Body of pancreas (tissue), 4 donors: ENCODE measurements at places on chromosomes 7 and 10. TPM values are rescaled to one million over a fixed set of nuclear protein-coding genes. Genes with fewer than 3 reads are reported as not detected.
A peak's percentile ranks its signal among the peaks of the same experiment; 100 is the strongest.

- no peak for DNase-seq
These were observed 35.3 kb upstream of the DUSP5 start for GRCh38 chr10:110462166-110463095.

DNA sequence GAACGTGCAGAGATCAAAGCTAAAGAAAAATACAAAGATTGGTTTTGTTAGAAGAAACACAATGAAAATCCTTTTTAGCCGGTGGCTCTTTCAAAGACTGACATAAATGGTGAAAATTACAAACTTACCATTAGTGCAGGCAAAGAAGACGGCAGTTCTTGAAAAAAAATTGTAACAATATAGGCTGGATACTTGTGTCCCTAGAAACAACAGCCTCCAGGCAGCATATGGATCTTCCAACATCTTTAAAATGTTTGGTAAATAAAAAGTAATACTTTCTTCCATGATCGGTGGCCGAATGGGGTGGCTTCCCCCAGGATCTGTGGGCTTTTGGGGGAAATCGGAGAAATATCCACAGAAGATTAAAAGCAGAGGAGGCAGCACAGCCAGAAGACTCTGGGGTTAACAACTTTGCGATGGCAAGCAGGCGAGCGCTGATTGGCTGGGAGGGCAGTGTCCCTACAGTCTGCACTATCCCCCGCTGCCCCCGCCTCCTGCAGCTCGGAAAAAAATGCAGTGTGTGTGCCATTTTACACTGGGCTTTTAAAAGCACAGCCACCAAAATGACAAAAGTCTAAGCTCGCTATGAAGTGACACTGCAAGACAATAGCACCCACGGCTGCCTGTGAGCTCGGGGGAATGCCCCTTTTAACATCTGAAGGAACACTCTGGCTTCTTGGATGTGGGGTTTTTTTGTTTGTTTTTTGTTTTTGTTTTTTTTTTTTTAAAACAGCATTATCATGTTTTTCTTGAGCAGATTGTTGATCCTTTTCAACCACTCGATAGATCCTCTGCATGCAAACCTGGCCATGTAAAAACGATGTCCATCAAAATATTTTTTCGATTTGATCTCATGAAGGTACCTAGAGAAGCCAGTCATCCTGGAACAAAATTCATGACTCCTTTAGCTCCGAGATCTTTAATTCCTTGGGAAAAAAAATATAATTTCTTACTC is 31.7 kb upstream of the EPC1 start:
- peak; percentile 94 for DNase-seq

GRCh38 chr7:36286226-36286625 is 103.4 kb upstream of the ANLN start:
- no peak for DNase-seq

DNA sequence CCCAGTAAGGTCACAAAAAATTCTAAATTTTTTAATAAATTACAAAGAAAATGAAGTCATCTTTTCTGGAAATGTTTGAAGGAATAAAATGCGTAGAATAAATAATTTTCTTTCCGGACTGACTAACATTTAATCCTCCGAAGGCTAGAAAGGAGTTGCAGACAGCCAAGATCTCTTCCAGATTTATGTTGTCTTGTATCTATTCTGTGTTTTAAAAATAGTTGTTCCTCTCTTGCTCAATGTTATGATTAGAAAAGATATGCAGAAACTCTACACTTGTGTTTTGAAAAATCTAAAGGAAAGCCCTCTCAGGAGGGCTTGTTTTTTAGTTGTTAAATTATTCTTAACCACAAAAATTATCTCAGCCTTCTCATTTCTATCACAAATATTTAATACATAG is 70.7 kb downstream of the MACC1 start:
- DNase-seq = no peak

- no peak for DNase-seq
These were observed 80.1 kb downstream of the SEC61G start for GRCh38 chr7:54678763-54679489.

DNA sequence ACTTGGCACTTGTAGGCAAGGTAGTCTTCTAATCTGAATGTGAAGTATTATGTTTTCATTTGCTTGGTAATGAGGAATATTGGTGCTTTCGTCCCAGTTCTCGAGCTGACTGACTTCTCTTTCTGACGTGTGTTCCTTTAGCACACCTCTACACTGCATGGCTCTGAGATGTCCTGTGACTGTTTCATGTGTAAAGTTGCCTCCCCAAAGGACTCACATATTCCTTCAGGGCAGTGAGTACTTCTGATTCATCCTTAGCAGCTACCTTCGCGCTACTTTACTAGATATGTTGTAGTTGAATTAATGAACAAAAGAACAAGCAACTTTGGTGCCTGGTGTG is 113.7 kb downstream of the EGFR start:
- DNase-seq = no peak

DNA sequence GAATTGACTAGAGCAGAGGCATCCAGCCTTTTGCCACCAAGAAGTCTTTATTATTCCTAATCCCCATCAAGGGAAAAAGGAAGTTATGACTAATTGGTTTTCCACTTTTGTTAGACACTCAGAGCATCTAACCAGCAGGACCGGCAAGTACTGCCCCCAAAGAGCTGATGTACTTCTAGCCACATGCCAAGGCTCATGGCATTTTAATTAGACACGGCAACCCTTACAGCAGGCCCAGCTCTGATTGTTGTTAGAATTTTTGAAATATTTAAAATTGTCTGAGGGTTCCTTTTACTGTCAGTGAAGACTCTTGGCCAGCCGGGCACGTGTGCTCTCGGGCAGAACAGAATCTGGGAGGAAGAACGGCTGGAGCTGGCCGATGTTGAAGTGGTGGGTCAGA is 114.8 kb downstream of the SPAG6 start:
- no peak for DNase-seq

GRCh38 chr10:3792710-3793219 is 7.8 kb upstream of the KLF6 start:
- DNase-seq = no peak

DNA sequence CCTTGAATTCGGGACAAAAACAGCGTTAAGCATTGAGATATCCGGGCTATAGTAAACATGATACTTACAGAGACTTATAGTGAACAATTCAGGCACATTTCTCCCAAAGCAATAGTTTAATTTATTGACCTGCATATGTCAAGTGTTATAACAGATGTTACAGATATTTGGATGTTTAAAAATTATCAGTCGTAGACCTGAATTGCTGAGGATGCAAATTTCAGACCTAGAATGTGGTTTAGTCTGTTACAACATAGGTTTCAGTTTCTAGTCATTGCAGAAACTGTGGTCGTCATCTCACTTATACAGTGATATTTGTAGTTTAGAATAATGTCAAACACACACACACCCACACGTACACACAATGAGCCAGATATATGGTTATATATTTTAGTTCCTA is 85.2 kb downstream of the VTI1A start:
- DNase-seq = no peak

- DNase-seq = no peak
These were observed 114.7 kb downstream of the CD36 start for GRCh38 chr7:80752954-80753690.

DNA sequence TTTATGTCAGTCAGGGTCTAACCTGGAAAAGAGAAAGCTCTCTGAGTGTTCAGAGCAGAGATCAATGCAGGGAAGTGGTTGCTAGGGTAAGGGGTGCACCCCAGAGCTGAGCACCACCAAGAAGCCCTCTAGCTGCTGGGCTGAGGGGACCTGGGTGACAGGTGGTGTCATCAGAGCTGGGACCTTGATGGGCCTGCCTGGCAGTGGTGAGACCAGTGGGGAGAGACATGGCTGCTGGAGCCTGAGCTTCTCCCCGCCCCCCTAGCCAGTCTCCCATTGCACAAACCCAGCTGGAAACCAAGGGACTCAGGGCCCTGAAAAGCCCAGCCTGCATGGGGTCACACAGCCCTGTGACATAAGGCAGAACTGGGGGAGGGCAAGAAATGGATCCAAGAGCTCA is 49.1 kb upstream of the OSBPL3 start:
- no peak for DNase-seq

DNA sequence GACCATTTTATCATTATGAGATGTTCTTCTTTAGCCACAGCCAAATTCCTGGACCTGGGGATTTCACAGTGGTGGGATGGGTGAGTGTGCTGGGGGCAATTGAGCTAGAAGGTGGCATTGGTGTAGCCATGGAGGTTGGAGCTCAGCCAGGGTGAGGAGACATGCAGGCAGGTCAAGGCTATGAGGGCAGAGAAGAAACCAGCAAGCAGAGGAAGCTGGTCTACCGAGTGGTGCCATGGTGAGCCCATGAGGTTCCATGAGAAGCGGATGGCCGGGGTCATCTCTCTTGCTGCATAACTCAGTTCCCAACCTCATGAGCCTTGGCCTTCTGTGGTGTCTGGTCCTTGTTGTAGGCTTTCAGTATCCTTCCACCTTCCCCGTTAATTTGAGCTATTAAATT is 91.4 kb downstream of the CARD11 start:
- DNase-seq = no peak

DNA sequence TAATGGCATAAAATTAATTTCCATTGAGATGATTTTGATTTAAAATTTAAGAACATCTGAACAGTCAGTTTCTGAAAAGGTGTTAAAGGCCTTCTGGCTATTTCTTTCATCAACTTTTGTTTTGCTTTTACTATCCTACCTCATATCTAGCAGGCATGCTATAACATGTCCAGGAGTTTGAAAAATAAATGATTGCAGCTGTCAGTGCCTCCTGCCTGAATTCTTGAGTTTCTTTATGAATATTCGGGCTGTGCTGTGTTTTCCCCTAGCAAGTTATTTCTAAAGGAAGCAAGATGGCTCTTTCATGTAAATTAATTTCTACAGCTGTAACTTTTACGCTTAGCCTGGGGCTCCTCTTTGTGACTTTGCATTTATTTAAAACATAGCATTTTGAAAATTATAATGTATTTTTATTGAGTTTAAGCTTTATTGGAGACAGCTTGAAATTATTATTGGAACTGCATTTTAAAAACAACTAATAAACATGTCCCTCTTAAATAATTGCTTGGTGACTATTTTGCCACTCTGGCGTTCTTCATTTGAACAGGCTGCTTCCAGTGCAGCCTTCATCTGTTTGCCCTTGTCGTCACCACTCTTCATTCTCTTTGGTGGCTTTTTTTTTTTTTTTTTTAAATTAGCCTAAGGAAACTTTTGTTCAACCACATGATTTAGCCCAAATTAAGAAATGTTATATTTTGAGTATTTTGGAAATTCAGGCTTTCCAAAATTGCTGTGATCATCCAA is 1083.4 kb upstream of the LRRN3 start:
- no peak for DNase-seq

- peak; percentile 77 for DNase-seq
These were observed 14.8 kb downstream of the CCL24 start for GRCh38 chr7:75798770-75799169.

DNA sequence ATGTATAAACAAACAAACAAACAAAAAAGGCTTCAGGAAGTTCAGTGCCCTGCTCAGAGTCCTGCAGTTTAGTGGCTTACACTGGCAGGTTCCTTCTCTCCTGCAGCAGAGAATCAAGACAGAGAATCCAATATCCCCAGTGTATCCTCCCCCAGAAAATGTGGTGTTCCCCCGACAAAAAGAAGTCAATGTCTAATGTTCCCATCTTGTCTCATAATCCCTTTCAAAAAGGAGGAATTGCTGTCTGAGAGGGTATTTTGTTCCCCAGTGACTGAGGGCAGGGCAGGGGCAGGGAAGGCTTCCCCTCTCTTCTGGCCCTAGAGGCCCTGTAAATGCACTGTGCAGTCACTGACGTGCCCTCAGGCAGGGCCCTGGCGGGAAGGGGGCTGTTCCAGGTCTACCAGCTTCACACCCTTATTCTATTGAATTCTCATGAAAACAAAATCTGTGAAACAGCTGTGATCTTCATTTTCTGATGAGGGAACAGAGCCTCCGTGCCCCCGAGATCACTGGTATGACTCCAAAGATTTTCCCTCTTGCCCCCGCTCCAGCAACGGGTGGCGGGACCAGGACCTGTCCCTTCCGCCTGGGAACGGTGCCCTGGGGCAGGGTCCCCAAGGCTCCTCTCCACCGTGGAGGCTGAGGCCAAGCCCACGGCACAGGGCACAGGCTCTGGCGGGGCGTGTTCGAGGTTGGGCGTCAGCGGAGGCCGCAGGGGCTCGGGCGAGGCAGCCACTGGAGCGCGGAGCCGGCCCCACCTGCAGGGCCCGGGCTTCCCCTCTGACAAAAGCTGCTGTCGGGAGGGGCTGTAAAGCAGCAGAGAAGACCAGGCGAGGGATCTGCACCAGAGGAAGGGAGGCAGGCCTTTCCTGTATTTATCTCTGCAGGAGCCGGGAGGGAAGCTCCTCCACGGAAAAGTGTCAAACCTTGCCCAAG is 13.4 kb upstream of the WDFY4 start:
- DNase-seq = no peak

DNA sequence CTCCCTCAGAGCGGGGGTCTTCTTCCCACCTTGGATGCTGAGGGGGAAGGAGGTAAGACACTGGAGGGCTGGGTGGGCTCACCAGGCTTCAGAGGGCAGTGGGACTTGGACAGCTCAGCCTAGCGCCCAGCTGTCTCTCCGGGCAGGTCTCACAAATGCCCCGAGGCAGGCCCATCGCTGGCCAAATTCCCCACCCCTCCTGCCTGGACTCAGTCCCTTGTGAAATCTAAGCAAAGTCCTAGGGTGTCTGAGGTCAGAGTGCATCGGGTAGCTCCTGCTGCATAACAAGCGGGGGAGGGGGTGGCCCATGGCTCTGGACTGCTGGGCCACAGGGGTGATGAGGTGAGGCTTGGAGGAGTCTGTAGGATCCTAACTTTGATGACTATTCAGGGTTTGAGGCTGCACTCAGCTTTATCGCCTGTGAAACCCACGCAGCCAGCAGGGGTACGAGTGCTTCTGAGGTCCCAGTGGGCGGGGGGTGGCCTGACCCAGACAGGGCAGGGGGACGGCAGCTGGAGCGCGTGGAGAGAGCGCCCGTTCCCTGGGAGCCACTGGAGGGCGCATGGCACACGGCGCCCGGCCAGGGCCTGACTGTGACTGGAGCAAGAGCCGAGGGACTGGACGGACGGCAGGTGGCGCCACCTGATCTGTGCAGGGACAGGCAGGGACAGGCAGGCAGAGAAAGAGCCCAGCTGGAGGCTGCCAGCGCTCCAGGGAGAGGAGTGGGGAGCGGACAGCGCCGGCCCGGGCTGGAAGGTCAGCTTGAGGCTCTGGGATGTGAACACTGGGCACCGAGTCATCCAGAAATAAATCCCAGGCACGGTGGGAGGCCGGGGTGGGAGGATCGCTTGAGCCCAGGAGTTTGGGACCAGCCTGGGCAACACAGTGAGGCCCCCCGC is 10.0 kb downstream of the CYP2W1 start:
- peak; percentile 96 for DNase-seq

Gene CPED1
- total RNA-seq = 7.3 TPM

Gene TSPAN15
- 20.0 TPM for total RNA-seq

Gene VIPR2
- 18.2 TPM for total RNA-seq

Gene GPR15LG
- total RNA-seq = not detected

Gene NKX1-2
- not detected for total RNA-seq

Gene CAV1
- 28.5 TPM for total RNA-seq

Gene PARD3
- 48.5 TPM for total RNA-seq

Gene MRLN
- not detected for total RNA-seq

Gene MYH16
- total RNA-seq = under 0.01 TPM

Gene NODAL
- not detected for total RNA-seq
